ENCODE measurements at places on chromosomes 5 and 9.

DNA sequence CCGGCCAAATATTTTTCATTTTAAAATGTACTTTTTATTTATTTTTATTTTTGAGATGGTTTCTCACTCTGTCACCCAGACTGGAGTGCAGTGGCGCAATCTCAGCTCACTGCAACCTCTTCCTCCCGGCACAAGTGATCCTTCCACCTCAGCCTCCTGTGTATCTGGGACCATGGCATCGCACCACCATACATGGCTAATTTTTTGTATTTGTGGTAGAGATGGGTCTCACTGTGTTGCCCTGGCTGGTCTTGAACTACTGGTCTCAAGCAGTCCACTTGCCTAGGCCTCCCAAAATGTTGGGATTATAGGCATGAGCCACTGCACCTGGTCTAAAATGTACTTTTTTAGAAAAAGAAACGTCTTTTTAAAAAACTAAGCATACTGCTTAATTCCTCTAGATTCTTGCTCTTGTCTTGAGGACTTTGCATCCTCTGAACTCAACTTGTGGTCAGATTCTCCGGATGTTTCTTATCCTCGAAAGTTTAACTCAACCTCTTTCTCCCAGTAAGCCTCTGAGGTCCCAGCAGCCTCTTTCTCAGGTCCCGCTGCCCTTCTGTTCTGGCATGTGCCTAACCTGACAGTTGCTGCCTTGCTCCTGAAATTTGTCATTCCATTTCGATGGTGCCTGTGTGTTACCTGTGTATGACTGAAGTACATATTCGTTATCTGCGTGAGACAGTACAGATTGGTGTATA, 63.0 kb downstream of the TRIO start:
- DNase-seq: no peak

- no peak for DNase-seq
Measured at GRCh38 chr9:71333321-71333720, 211.9 kb upstream of the TRPM3 start.

- peak; percentile 4 for DNase-seq
Measured at GRCh38 chr9:81574405-81574804, 114.9 kb downstream of the TLE1 start.

GRCh38 chr9:121206516-121207370, 5.1 kb upstream of the RAB14 start:
- no peak for DNase-seq

- DNase-seq: no peak
Measured at GRCh38 chr5:163696579-163696887, 191.1 kb downstream of the MAT2B start.

GRCh38 chr9:85268131-85268530, 473.6 kb downstream of the AGTPBP1 start:
- DNase-seq: no peak
